ENCODE measurements at places on chromosomes 7 and 10.

GRCh38 chr7:106063024-106063423, 49.1 kb downstream of the SYPL1 start:
- no peak for DNase-seq

DNA sequence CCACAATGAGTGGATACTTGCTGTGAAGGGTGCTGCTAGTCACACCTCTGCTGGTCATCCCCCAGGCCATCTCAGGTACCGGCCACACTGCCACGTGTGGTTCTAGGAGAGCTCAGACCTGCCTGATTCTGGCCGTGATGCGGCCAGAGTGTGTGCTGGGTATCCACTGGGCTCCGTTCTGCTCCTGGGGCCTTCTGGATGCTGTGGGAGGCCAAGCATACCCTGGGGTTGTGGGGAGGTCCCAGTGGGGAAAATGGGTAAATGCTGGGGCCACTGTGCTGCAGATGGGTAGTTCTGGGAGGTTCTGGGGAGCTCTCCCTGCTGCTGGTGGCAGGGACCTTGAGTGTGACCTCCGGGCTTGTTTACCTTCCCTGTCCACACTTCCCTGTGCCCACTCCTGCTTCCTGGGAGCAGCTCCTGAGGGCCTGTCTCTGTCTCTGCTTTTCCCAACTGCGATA, 318.4 kb downstream of the GLRX3 start:
- no peak for DNase-seq

- no peak for DNase-seq
Observed at GRCh38 chr10:97867220-97867800, 17.7 kb downstream of the GOLGA7B start.

DNA sequence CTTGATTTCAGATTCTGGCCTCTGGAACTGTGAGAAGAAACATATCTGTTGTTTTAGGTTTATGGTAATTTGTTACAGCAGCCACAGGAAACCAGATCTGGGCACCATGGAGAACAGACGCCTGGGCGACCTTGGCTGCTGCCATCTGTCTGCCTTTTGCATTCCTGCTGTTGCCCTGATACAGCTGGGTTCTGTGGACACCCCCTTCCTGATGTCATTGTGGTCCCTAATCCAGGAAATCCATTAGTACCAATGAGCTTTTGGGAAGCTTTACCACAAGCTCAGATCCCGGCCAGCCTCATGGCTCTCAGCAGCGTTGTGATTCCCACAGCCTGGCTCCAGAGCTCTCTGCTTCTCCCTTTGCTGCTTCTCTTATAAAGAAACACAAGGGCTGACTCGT, 174.2 kb upstream of the NPS start:
- DNase-seq, result no peak

GRCh38 chr7:68688416-68689086, 909.7 kb upstream of the AUTS2 start:
- DNase-seq, result no peak

GRCh38 chr7:1924258-1924817, 254.3 kb downstream of the ELFN1 start:
- DNase-seq, result no peak

DNA sequence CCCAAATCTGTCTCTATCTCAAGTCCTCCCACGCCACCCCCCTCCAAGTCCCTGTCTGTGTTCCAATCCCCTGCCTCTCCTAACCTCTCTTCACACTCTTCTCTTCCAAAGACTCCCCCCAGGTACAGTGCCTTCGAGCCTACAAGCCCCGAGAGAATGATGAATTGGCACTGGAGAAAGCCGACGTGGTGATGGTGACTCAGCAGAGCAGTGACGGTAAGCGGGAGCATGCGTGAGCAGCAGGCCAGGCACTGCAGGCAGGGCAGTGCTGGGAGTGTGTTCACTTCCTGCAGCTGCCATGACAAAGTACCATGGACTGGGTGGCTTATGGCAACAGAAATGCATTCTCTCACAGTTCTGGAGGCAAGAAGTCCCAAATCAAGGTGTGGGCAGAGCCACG, 23.4 kb downstream of the ARHGEF5 start:
- no peak for DNase-seq
